ENCODE measurements at places on chromosomes 13 and 19.

- DNase-seq = no peak
Observed at GRCh38 chr19:11450570-11451326, 15.3 kb downstream of the PRKCSH start.

GRCh38 chr13:98821372-98822224 lies 69.1 kb upstream of the SLC15A1 start:
- no peak for DNase-seq

- DNase-seq = no peak
Observed at GRCh38 chr19:33798681-33799111, 2.0 kb downstream of the KCTD15 start.

DNA sequence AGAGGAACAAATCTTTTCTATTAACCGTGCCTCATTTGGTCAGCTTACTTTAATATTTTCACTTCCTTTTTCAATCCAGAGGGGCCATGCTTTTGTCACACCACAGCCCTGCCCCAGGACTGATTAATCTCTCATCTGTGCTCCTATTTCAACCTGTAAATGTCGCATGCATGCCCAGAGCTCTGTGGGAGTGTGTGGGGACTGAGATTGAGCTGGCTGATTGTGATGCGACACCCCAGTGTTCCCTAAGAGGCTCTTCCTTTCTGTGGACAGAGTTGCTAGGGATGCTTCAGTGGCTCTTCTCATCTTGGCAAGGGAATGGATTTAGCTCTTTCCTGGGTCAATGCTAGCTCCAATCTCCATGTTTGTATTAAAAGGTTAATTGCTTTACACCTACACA lies 249.6 kb downstream of the TDRD3 start:
- no peak for DNase-seq

- DNase-seq = no peak
Observed at GRCh38 chr13:110107568-110108347, 199.2 kb downstream of the COL4A1 start.

DNA sequence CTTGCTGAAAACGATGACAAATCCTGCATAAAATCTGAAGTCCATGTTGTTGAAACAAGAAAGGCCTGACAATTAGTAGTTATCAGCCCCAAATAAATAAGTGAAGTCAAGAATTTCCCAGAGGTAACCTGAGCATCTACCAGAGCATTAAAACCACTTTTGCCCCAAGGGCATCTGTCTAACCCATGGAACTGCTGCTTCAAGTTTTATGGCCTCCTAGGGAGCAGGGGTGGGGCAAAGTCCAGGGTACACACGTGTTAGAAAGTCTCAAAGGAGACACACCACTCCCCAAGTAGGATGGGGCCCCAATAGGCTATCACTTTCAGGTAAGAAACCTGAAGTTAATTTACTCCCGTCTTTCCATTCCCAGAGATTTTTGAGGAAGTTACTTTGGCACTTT lies 81.1 kb downstream of the CACNA1A start:
- no peak for DNase-seq

DNA sequence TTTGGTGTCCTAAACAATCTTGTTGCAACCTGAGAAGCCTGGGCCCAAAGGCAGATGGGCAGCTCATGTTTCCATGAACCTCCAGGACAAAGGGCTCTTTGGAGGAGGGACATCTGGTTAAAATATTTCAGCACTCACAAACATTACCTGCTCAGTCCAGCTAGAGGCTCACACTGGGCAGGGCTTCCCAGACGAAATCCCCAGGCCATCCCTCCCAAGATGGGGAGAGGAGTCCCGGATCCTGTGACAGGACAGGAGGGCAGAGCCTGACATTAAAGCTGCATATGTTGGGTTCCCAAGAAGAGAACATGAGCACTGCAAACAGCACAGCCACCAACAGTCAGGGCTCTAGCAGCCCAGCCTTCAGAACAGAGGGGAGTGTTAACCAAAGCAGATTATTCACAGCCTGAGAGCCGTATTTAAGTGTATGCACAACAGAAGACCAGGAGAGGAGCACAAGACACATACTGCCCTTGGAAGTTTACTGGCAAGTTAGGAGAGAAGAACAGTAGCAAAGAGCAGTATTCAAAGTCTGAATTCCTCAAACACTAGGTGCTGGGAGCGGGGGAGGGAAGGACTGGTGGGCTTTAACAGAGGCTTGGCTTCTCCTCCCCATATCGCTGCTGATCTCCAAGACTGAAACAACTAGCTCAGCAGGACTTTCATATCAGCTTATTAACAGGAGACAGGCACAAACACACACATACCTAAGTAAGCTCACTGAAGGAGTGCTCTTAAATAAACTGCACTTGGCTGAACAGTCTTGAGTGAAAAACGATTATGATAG lies 12.3 kb downstream of the ATP7B start:
- no peak for DNase-seq

DNA sequence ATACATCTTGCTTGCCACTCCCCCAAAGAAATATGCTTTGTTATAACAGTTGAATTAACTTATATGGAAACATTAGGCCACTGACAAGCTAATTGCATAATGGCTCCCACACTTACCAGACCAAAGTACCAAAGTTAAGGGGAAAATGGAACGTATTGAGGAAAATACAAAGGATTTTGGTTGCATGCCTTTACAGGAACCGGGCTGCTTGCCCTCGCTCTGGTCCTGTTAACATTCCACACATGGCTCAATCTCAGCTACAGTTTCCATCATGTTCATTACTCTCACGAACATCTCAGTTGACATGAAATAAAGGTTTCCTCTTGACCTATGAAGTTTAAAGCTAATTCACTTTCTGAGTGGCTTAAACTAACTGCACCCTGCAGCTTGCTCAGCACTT lies 220.7 kb upstream of the RXFP2 start:
- DNase-seq = no peak

GRCh38 chr13:73340069-73340468 lies 281.3 kb downstream of the KLF5 start:
- no peak for DNase-seq

DNA sequence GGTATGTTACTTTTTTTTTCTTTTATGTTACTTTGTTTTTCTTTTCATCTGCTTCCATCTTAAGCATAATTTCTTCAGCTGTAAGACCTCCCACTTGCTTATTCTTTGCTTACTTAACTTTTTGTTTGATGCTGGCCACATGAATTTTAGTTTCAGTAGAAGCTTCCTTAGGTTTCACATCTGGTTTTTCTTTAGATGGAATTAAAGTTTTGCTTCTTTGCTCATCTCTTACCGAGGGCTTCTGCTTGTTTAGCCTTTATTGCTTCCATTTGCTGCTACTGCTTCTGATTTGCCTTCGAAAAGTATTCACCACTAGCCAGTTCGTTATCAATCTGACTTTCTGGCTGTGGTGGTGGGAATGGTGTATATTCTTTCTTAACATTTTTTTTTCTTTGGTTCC lies 90.9 kb downstream of the GJA3 start:
- DNase-seq = no peak

DNA sequence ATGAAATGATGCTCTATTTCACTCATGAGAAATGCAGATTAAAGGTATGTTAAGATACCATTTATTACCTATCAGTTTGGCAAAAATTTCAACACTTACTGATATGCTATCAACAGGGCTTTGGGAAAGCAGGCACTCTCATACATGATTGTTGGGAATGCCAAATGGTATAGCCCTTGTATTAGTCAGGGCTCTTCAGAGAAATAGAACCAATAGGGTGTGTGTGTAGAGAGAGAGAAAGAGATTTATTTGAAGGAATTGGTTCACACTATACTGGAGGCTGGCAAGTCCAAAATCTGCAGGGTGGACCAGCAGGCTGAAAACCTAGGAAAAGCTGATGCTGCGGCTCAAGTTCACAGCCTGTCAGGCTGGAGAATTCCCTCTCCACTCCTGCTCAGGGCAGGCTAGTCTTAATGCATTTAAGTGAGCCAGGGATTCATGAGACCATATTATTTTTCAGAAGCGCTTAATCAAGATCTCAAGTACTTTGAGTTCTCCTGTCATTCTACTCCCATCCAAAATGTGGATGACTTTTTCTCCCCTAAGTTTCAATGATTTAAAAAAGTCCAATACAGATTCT lies 72.4 kb downstream of the NHLRC3 start:
- no peak for DNase-seq

- no peak for DNase-seq
Observed at GRCh38 chr13:29496241-29496712, 99.2 kb downstream of the SLC7A1 start.

DNA sequence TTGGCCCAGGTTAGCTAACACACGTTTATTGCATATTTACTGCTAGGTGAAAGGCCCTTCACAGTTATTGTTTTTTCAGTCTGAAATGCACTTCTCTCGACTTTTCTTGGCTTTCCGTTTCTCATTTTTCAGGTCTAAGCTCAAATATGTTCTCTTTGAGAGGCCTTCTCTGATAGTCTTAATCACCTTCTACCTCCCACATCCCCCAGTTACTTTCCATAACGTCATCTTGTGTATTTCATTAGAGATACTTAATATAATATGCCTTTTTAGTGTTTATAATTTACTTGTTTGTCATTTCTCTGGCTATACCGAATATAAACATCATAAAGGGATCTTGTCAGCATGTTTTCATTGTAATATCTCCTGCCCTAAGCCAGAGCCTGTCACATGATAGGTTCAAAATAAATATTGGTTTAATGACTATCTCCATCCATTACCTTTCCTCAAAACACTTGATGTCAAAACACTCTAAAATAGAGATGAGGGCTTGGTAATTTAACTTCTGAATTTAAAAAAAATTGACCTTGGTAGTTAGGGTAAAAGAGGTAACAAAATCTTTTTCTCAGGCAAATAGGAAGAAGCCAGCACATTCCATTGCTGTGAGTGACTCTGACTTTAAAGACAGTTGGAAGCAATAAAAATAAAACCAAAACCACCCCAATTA lies 168.6 kb upstream of the RFC3 start:
- no peak for DNase-seq

GRCh38 chr13:99385940-99386339 lies 78.7 kb upstream of the GPR183 start:
- DNase-seq = no peak

GRCh38 chr19:10115392-10116084 lies 4.0 kb downstream of the P2RY11 start:
- no peak for DNase-seq
